ENCODE measurements at places on chromosomes 16 and 17. TPM values are rescaled to one million over a fixed set of nuclear protein-coding genes. Genes with fewer than 3 reads are reported as not detected.

Gene SLFN14
- total RNA-seq: not detected

Gene MYH13
- not detected for total RNA-seq

- no peak for DNase-seq
These were observed 851 bp downstream of the EDC4 start for GRCh38 chr16:67873435-67874370.

- DNase-seq: no peak
These were observed 12.0 kb upstream of the CACNG1 start for GRCh38 chr17:67032382-67032781.

DNA sequence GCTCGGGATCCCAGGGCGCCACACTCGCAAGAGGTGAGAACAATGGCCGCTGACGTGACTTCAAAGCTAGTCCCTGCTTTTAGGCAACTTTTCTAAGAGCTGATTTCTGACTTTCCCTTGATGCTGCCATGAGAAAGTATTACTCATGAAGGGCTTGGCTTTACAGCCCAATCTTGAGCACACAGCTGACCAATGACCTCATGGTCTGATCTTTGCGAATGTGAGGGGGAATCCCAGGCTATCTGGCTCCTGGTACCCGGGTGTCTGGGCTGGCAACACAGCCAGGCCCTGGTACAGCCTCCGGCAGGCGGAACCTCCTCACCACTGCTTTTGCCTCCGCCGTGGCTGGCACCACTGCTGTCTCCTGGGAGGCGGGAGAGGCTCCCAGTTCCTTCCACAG is 17.5 kb downstream of the NDUFAF8 start:
- DNase-seq: no peak

- DNase-seq: no peak
These were observed 5.4 kb upstream of the SLC5A2 start for GRCh38 chr16:31477220-31478216.

DNA sequence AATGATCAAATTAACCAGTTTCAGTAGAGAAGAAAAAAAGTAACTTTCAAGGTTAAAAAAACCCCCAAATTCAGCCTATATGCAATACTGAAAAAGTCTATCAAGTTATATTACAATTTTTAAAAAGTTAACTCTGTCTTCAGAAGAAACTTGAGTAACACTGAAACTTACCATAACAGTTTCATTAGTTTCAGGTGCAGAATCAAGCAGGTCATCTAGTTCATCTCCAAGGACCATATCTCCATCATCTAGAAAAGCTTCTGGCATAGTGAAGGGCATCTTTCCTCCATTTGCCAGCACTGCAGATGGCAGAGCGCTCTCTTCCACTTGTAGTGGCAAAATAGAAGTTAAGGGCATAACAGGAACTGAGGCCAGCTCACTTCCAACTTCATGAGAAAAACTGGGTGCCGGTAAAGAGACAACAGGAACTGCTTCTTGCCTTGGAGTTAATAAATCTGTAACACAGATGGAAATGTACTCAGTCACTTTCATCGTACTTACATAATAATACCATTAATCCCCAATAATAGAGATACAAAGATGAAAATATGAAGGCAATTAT is 22.9 kb downstream of the ZC3H7A start:
- no peak for DNase-seq

- peak; percentile 84 for DNase-seq
These were observed 8.2 kb downstream of the TUBG2 start for GRCh38 chr17:42667088-42667951.

Data from NCI-H460 (cell line).